Left lung (tissue), 14 donors: ENCODE measurements at places on chromosomes 7 and 10.

DNA sequence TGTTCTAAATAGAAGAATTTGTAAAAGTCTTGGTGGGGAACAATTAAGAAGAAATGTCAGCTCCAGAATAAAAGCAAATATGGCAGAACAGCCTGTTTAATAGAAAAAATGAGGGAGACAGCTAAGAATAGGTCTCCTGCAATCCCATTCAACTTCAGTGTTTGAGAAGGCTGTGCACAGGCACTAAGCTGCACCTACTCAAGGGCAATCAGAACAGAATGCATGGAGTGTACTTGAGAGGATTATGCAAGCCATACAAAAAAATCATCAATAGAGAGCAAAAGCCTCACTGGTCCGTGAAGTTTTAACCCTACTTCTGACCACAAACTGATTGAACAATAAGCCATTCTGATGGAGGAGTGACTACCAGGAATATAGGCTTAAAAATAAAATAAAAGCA, 690.7 kb upstream of the PCDH15 start:
- no peak for DNase-seq

- no peak for DNase-seq
Observed at GRCh38 chr10:14676732-14677131, 98.0 kb downstream of the FAM107B start.

DNA sequence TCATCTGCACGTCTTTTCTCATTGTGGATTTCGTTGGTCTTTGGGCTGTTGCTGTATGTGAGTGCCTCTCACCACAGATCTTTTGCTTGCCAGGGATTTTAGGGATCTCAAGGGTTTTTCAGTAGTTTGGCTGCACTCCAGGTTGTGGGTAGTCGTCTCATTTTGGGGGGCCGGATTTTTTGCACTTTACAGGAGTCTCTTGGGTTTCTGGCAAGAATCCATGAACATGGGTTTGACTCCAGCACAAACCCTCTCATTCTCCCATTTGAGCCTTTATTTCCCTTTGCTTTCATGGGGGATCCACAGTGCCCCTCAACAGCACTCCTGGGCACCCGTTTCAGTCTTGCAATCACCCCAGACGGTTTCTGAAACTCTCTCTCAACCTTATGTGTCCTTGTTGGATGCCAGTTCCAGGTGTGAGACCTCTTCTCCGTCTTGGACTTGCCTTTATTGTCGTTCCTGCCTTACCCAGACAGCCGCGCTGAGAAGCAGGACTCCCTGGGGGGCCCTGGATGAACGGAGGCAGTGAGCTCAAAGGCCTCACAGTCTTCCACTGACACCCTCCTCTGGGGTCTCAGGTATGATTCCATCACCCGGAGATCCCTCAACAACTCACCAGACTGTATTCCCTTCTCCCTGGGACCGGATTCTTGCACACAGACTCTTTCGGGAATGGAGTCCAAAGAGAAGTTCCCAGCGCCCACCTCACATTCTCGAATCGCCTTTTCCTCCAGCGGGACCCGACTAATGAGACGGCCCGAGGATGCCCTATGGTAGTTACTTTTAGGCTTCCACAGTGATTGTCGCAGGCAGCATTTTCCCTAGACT, 18.8 kb upstream of the ZNF273 start:
- DNase-seq, result no peak

DNA sequence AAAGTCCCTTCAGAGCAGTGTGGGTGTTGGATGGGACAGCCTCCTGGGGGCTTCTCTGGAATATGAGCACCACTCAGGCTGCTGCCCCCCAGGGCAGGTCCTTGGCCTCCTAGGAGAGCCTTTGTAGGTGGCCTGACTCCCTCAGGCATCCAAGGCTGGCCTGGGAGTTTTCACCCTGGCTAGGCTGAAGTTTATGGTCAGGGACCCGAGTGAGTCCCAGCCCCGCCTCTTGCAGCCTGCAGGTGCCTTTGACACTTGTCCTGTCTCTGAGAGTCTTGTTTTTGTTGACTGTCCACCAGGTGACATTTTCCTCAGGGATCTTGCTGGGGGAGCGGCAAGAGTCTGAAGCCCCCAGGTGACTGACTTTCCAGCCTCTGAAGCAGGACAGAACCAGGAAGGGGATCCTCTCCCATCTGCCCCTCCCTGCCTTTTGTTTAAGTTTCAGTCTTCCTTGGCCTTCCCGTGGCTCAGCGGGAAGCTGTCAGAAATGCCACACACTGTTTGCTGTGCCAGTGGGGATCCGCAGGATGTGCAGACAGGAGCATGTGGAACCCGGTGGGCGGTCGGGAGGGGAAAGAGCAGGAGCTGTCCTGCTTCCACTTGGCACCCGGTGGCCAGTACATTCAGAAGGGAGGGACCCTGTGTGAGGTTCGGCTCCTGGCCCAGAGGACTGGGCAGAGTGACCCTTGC, 59.5 kb downstream of the LRRC18 start:
- DNase-seq, result no peak

GRCh38 chr10:121952226-121952625, 22.8 kb downstream of the NSMCE4A start:
- DNase-seq, result no peak

GRCh38 chr7:127978421-127978820, 52.8 kb downstream of the LRRC4 start:
- DNase-seq, result no peak

- no peak for DNase-seq
Observed at GRCh38 chr7:37709631-37710509, 26.3 kb downstream of the GPR141 start.

GRCh38 chr10:29962166-29962850, 97.1 kb downstream of the JCAD start:
- DNase-seq, result no peak

DNA sequence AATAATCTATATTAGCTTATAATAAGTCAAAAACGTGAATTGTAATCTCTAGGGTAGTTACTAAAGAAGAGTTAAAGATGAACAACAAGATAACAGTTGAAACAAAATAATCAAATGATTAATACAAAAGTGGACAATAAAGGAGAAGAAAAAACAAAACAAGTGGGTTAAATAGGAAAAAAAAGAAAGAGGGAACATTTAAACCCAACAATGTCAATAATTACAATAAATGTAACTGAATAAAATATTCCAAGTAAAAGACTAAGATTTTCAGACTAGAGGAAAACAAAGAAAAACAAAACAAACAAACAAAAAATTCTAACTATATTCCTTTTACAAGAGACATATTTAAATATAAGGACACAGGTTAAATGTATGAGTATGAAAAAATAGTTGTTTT, 38.0 kb upstream of the ZEB1 start:
- no peak for DNase-seq

GRCh38 chr10:23884670-23885069, 324.3 kb upstream of the KIAA1217 start:
- DNase-seq, result no peak

GRCh38 chr10:102410429-102411073, 8.0 kb downstream of the PSD start:
- DNase-seq, result no peak

GRCh38 chr7:52146871-52147634, 830.4 kb upstream of the COBL start:
- peak; percentile 18 for DNase-seq

DNA sequence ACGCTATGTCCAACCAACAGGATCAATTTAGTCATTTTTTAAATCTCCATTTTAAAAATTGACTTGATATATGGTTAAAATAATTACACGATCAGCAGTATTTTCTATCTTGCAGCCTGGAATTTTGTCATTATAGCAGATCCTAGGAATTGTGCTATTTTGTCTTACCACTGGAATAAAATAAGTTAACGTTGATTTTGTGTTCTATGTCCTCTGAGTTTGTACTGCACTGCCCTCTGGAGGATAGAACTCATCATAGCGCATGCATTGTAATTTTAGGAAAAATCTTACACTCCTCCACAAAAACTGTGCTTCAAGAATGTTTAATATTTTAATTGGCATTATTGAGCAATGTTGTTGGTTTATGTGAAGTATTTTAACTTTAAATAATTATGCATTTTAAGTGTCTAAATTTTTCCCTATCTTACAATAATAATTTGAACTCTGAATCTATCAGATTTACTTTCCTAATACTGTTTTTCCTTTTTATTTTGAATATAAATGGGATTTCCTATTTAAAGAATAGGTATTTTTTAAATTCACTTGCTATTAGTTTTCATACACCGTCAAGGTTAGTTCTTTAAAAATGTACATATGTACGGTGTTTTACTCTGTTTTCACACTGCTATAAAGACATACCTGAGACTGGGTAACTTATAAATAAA, 220.1 kb downstream of the PPP1R3A start:
- DNase-seq, result no peak

DNA sequence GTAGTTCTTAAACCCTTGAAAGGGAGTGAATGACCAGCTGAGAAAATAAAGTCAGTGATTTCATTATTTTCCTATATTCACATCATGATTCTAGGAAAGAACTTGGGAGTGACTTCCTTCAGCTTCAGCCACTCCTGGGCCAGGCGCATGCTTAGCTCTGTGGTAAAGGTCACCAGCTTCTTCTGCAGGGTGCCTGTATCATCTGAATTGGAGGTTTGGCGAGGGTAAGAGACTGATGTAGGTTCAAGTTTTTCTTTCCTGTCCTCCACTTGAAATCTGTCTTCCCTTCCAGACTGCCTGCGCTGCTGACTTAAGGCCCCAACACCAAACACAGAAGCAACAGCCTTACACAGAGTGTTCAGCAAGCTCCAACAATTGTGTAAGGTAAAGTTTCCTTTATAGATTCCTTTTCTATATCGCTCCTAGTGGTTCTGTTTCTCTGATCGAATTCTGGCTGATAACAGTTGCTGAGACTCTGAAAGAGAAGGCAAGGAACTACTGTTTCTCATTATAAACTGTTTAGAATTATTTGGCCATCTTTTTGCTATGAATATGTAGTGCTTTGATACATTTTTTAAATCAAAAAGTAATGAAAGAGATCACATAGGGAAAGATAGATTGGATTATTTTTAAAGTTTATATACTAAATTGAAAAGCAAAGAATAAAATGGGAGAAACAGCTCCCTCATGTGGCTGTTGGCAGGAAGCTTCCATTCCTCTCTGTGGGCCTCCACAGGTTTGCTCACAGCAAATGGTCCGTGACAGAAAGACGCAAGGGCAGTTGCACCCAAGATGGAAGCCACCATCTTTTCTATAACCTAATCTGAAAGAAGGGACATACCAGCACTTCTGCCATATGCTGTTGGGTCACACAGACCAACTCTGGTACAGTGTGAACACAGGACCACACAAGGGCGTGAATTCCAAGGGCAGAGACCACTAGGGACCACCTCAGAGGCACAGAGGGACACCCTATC, 14.0 kb downstream of the GATAD1 start:
- DNase-seq, result peak; percentile 38

DNA sequence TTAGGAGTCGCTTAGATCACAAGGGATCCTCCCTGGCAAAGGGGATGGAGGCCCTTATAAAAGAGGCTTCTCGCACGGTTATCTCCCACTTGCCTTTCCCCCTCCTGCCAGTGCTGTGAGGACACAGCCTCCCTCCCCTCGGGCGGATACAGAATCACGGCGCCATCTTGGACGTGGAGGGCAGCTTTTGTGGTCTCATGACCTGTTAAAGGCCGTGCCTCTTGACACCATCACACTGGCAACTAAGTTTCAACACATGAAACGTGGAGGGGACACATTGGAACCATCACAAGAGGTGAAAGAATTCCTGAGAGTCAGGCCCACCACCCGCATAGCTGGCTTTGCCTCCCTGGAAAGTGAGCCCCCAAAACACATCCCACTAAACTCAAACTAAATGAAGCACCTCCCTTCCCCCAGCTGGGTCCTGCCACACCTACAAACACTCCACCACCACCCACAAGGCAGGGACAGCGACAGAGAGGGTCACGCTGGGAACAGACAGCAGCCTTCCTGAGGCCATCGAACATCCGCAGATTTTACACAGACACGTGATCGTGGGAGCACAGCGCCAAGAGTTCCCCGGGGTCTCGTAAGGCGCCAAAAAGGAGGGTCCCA, 110.6 kb downstream of the TCERG1L start:
- DNase-seq, result no peak

DNA sequence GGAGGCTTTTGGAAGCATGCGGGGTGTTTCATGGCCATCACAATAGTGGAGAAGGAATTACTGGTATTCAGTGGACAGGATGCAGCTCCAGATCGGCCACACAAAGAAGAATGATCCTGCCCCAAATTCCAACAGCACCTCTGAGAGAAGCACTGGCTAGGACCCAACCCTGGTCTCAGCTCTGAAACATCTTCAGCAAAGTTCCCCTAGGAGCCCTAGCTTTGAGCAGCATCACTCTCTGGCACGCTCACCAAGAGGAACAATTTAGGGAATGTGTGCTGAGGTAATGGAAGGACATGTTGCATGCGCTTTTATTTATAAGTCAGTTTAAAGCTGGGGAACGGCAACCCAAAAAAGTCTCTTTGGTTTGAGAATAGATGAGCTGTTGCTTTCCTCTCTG, 5.5 kb upstream of the OPN1SW start:
- no peak for DNase-seq

GRCh38 chr10:131077031-131077430, 234.5 kb downstream of the TCERG1L start:
- DNase-seq, result no peak

GRCh38 chr7:130926001-130926691, 192.1 kb upstream of the KLF14 start:
- DNase-seq, result no peak

DNA sequence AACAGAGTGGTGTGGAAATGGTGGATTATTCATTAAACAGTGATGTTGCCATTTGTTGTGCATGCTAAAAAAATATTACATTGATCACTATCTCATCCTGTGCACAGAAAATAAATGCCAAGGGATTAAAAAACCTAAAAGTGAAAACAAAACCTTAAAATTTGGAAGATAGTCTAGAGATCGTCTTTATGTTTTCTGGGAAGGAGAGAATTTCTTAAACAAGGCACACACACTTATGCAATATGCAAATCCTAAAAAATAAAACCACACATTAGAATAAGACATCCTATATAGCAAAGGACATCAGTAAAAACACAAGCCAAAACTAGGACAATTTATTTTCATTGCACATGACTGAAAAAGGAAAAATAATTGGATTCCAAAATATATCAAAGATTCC, 54.5 kb downstream of the MACC1 start:
- DNase-seq, result no peak

DNA sequence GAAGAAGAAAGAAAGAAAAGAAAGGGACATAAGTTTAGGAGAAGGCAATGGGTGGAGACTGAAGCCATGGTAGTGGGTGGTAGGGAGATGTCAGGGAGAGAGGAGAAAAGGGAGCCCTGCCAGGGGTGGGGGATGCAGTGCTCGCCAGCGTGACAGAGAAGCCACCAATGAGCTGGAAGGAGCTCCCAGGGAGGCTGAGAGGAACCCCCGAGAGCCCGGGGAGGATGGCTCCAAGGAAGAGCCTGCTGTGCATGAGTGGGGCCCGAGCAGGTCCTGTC, 141.2 kb upstream of the SHH start:
- DNase-seq, result no peak

GRCh38 chr10:23047201-23048050, 48.0 kb upstream of the MSRB2 start:
- DNase-seq, result no peak
